ENCODE measurements at places on chromosomes 1 and 21.

DNA sequence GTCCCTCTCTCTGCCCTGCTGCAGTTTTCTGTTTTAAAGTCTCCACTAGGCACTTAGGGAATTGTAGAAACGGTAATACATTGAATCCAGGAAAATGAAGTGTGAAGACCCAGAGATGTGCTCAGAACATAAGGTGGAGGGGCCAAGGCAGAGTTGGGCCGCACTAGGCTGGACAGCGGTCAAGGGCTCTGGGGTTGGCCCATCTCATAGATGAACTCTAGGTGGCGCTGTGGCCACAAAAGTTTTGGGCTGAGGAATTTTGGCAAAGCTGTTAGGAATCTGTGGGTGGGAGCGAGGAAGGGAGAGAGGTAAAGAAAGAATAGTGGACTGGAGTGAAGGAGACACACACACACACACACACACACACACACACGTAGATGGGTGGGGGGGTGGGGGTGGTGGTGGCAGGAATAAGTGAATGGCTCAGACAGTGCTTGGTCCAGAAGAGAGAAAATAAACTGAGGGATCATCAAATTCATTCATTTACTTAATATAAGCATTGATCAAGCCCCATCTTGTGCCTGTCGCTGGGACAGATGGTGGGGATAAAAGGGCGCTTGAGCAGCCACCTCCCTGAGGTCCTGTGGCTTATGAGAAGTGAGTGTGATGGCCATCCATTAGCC is 258.5 kb downstream of the TRABD2B start:
- no peak for DNase-seq

DNA sequence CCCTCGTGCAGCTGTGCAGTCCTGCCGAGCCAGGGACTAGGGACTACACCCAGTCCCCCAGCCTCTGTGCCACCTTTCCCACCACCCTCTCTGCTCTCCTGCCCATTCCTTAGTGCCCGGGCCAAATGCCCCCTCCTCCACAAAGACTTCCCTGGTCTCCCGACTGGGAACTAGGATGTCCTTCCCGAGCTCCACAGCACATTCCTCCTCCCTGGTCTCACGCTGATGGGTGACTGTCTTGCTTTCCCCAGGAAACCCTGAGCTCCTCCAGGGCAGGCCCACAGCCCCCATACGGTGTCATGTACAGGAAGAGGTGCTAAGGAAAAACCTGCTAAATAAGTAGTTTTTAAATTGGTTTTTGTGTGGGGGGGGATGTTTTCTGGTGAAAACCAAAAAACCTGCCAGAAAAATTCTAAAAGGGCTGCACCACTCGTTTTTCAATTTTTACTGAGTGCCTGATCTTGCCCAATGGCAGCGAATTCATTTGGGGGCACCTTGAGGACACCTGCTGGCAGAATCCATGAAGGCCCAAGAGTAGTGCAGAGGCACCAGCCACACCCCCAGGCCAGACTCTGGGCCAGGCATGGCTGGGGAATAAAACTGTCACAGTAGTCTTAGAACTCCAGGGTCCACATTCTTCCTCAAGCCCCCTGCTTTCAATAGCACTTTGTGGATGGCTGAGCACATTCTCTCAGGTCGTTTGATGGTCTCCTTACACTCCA is 50.4 kb downstream of the GLIS1 start:
- no peak for DNase-seq

DNA sequence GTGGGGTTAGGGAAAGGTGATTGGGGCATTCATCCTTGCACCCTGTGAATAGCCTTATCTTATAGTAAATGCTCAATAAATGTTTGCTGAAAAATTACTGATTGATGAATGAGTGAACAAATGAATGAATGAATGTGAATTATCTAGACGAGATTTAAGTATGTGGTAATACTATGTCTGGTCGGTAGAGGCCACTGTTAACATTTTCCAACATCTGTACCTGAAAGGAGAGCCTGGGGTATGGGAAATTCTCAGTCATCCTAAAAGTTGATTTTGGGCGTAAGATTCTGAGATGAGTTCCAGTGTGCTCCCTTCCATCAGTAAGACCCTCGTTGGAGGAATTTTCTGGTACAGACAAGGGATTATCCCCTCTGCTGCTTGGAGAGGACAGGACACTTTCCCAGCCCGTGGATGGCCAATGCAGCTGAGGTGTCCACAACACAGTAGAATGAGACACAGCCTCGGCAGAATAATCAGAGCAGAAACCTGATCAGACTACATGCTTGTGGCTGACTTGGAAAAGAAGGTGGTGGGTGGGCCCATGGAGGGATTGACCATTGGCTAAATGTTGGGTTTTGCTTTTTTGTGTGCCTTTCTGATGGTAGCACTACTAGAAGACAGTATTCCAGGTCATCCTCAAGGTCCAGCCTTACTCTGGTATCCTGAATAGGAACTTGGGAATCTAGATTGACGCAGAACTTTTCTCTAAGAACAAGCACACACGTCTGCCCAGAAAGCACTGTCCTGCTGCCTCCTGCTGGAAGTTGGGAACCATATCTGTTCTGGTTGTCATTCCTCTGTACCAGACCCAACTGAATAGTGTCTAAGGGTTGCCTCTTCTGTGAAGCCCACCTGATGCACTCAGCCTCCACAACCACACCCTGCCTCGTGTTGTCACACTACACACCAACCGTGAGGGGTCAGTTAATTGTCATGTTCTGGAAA is 262.0 kb downstream of the TNR start:
- no peak for DNase-seq

DNA sequence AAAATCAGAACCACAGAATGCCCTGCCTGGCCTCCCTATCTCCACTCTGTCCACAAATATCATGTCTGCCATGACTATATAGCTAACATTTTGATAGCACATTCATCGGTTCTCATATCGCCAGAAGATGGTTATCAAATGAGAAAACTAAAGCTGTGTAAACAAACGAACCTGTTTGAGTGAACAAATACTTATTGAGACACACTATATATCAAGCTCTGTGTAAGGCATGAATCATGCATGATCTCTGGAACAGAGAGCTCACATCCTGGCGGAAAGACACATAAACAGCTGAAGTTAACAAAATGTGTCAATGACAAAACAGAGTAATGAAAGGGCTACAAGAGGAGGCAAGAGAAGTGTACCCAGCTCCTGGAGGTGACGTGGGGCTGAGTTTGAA is 13.1 kb downstream of the KCND3 start:
- DNase-seq, result no peak

DNA sequence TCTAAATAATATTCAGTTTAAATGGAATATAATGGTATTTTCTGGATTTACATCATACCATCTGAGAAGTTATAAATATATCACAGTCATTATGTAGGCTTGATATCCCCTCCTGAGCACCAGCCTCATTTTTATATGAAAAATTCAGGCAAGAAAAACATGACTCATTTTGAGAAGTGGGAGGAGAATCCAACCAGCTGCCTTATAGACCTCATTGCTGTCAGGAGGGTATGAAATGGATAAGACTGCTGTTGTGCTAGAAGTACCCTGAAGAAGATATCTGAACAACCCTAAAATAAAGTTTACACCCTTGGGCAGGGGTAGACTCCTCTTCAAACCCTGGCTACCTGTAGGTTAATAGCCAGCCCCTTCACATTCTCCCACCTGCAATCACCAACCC is 8.8 kb downstream of the GIPC2 start:
- no peak for DNase-seq

DNA sequence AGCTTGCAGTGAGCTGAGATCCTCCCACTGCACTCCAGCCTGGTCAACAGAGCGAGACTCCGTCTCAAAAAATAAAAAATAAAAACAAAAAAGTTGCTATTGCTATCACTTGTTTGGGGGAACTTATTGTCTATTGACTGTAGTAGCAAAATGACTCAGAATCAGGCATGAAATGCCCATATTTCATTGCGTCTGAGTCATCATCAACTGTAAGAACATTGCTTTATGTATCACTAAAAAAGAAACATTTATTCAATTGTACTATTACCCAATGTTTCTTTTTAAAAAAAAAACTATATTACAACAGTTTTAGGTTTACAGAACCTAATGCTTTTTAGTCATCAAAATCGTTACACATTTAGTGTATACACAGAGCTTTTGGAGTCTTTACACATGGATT is 91.0 kb upstream of the FMN2 start:
- no peak for DNase-seq

DNA sequence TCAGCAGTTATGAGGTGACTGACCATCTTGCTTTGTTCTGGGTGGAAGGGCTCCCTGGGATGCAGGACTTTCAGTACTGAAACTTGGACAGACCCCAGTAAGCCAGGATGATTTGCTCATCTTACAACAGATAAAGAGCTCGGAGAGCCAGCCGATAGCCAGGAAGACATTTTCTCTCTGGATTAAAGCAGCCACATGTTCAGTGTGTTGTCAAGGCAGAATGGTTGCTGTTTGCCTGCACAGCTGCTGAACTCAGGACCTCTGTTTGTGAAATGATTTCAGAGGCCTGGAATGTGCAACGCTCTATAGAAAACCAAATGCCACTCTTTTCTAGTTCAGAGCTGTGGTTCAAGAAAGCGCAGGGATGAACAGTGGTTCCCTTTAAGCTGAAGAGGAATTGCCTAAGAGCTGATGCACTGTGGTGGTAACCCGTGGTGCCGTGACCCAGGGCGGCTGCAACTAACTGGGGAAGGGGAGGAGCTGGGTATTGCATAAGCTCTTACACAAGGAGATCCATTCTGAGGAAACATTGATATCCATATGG is 40.7 kb downstream of the CASQ2 start:
- DNase-seq, result no peak

DNA sequence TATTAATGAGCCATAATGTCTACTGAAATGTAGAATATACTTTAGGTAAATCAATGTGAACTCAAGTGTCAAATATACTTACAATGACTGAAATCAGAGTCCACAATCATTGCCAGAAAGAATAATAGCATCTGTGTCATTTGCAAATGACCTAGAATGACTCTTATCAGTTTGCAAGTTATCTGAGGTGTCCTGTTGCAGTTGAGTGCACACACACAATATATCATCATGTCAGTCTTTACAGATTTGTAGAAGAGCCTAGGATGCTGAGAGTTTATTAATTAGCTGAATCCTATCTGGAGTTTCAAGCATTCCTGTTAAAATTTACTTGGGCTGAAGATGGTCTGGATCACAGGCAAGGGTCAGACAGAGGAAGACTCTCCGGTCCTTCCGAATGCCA is 324.0 kb upstream of the GREM2 start:
- DNase-seq, result no peak

DNA sequence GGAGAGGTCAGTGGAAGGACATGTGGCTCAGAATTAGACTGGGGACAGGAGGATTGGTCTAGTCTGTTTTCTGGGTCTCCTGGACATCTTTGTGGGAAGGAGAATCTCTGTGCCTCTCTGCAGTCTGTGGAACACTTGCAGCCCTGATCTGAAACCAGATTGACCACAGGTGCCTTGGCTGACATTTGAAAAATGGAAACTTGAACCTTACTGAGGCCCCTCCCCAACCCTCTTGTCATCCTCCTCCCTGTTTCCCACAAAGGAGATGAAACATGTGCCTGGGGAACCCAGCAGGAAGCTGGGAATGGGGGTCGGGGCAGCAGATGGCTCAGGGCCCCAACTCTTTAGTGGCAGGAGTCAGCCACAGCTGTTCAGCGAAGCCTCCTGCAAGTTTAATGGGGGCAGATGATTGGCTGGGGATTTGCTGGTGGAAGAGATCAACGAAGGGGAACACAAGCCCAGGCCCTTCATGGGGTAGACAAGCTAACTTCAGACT is 18.1 kb downstream of the VASH2 start:
- no peak for DNase-seq

Data from stimulated activated CD4-positive, alpha-beta T cell treated with anti-CD3 and anti-CD28 coated beads, TNF-alpha, amount 100 ng/mL, for 48 hours (primary cell).